NCI-H524 (cell line): ENCODE measurements at places on chromosomes 7 and 10.

DNA sequence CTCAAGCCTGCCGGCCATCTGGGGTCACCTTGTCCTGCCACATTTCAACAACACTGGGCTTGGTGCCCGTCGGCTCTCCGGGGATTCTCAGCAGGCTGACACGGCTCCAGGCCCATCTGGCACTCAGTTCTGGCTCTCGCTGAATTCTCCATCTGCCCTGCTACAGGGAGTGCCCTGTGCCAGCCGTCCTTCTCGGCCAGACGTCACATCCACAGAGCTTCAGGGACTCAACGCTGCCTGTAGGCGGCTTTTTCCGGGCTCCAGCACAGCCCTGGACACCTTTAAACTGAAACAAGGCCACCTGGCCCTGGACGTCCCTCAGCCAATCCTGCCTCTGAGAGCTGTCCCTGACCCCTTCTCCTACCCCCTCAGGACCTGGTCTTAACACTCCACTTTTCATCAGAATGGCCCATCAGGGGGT, 43.0 kb downstream of the TMEM130 start:
- DNase-seq = peak; percentile 96

DNA sequence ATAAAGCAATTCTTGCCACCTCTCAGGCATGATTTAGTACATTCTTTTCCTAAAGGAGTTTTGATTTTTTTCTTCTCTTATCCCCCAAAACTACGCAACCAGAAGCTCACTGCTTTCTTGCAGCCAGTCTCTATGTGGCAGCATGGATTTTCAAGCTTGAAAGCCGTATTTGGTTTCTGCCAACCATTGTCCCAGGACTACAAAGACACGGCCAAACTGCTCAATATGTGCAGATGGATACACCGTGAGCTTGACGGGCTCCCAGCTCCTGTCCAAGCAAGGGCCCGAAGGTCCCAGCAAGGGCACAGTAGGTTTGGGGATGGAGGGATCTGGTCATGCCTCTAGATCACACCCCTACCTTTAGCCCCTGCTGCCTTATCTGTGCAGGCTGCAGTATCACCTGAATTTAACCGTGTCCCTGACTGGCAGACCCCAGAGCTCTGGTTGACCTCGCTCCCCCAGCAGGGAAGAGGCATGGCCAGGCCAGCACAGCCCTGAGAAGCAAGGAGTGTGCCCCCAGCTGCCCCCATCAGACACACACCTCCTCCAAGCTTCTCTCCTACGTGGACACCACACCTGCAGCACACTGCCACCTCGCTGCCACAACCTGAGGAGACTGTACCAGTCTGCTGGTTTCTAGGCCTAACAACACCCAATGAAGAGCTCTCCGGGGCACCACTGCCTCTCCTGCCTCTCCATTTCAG, 86.8 kb downstream of the COBL start:
- DNase-seq = no peak

DNA sequence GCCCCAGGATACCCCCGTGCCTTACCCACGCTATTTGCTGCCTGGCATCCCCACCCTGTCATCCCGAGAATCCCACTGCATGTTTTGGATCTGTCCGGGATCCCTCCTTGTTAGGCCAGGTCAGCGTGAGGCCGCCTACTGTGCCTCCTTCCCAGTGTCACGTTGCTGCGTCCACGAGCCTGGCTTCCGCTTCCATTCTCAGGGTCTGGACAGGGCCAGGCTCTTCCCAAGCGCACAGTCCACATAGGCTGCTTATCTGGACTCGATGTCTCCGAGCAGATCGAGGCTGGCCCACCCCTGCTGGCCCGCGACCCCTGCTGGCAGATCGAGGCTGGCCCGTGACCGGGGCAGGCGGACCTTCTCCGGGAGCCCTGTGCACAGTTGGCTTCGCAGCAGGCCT, 27.1 kb downstream of the FOXK1 start:
- DNase-seq = no peak

DNA sequence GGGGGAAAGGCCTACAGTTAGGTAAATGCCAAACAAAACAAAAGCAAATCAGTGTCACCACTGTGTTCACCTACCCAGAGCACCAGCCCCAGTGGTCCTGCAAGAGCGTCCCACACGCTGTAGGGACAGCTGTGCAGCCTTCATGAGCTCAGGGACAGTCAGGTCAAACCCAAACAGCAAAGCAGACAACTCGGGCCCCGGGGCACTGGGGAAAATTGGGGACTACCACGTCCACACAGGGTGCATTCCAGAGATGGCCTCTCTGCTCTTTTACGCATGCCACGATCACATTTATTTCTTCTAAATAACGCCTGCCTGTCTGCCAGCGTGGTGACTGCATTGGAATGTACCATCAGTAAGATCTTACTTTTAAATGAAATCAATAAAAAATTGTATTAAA, 21.7 kb downstream of the EBF3 start:
- no peak for DNase-seq

- no peak for DNase-seq
Measured at GRCh38 chr10:102963756-102964025, 45.6 kb downstream of the CNNM2 start.
